ENCODE measurements at places on chromosomes 2 and 18.

DNA sequence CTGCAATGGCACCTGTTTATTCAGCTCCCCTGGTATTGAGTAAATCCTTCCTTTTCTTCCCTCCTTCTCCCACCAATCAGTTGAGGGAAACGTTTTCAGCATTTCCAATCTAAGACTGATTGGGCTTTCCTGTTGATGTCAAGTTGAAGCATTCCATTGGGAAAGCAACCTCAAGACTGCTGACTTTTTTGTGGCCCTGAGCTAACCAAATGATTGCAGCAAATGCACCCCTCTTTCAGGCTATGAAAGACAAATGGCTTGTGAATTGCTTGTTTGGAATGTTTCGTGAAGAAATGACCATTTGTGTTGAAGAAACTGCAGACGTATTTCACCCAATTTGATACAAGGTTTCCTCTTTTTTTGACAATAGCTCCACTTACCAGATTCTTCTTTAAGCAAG lies 303.5 kb downstream of the EPHA4 start:
- H3K36me3 ChIP-seq, result no peaks in the 10 kb centered on the region
- no peak for DNase-seq
- H3K27ac ChIP-seq, result no peak overlapping the region
- no peaks in the 10 kb centered on the region for H3K4me1 ChIP-seq

DNA sequence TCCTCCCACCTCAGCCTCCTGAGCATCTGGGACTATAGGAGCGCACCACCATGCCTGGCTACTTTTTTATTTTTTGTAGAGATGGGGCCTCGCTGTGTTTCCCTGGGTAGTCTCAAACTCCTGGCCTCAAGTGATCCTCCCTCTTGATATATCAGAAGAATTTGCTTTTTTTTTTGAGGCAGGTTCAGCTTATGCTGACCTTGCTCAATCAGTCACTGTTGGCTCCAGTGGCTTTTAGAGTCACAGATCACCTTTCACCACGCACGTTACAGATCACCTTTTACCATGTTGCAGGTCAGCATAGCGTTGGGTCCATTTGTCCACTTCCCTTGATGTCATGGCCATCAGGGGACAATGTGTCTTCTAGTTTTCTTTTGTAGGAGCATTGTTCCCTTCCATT lies 36.1 kb downstream of the DCAF17 start:
- H3K36me3 ChIP-seq, result peaks cover 45% of the 10 kb centered on the region
- no peak overlapping the region for H3K27ac ChIP-seq
- H3K4me1 ChIP-seq, result no peaks in the 10 kb centered on the region
- DNase-seq, result no peak
- no peak overlapping the region for H3K4me3 ChIP-seq

GRCh38 chr2:24813691-24814137 lies 20.5 kb downstream of the CENPO start:
- H3K27me3 ChIP-seq, result no peaks in the 10 kb centered on the region
- peaks cover 9% of the 10 kb centered on the region for H3K4me1 ChIP-seq
- H3K27ac ChIP-seq, result no peak overlapping the region
- H3K36me3 ChIP-seq, result peaks cover 74% of the 10 kb centered on the region
- H3K4me3 ChIP-seq, result no peak overlapping the region
- no peak for DNase-seq

DNA sequence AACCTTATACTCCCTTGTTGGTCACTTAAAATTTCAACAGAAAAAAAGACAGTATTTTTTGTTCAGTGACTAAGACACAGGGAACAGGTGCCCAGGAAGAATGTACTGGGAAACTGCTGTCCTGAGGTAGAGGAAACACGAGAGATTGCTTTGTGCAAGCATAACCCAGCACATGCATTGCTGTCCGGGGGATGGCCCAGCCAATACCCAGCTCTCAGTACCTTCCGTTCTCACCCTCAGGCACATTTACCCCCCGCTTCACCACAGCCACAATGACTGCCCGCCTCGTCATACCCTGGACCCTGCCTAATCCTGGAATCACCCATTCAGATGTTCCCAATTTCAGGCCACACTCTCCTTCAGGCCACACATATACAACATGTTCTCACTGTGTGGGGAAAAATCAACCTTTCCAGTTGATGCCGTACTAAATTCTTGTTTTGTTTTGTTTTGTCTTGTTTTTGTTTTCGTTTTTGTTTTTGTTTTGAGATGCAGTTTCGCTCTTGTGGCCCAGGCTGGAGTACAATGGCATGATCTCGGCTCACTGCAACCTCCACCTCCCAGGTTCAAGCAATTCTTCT lies 140.7 kb downstream of the ESCO1 start:
- DNase-seq, result no peak
- no peaks in the 10 kb centered on the region for H3K4me1 ChIP-seq
- no peaks in the 10 kb centered on the region for H3K36me3 ChIP-seq
- H3K27ac ChIP-seq, result no peak overlapping the region
- H3K27me3 ChIP-seq, result no peaks in the 10 kb centered on the region

DNA sequence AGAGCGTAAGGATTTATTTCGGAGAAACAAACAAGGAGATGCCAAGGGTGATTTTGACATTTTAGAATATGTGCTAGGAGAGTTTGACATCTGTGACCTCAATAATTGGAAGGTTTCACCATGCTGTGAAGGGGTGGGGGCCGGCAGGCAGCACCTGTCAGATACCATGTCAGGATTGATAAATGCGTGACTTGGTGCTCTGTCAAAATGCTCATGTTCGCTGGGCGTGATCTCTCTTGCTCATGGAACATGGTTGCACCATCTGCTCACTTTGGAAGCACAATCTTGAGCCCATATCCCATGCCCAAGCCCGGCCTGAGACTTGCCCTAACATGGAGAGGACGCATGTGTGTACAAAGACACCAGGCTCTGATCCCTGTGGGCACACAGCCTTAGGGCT lies 347.6 kb downstream of the RNF144A start:
- H3K4me3 ChIP-seq, result no peak overlapping the region
- H3K4me1 ChIP-seq, result peaks cover 5% of the 10 kb centered on the region
- no peak overlapping the region for H3K27ac ChIP-seq
- H3K27me3 ChIP-seq, result peaks cover 8% of the 10 kb centered on the region

- peaks cover 7% of the 10 kb centered on the region for H3K36me3 ChIP-seq
- H3K4me1 ChIP-seq, result peaks cover 11% of the 10 kb centered on the region
- no peak overlapping the region for H3K27ac ChIP-seq
- no peak overlapping the region for H3K4me3 ChIP-seq
- no peak for DNase-seq
- no peaks in the 10 kb centered on the region for H3K27me3 ChIP-seq
Observed at GRCh38 chr2:178473931-178474330, 4.5 kb downstream of the FKBP7 start.

- H3K27ac ChIP-seq, result no peak overlapping the region
- H3K4me1 ChIP-seq, result no peaks in the 10 kb centered on the region
- DNase-seq, result no peak
- H3K4me3 ChIP-seq, result no peak overlapping the region
Observed at GRCh38 chr2:72745679-72746368, 80.0 kb downstream of the EXOC6B start.

GRCh38 chr2:97792416-97792815 lies 79.0 kb downstream of the ZAP70 start:
- no peaks in the 10 kb centered on the region for H3K27me3 ChIP-seq
- H3K27ac ChIP-seq, result no peak overlapping the region
- peaks cover 30% of the 10 kb centered on the region for H3K36me3 ChIP-seq
- H3K4me3 ChIP-seq, result no peak overlapping the region

GRCh38 chr2:45812011-45812500 lies 160.6 kb downstream of the PRKCE start:
- H3K36me3 ChIP-seq, result no peaks in the 10 kb centered on the region
- DNase-seq, result no peak
- no peak overlapping the region for H3K27ac ChIP-seq

DNA sequence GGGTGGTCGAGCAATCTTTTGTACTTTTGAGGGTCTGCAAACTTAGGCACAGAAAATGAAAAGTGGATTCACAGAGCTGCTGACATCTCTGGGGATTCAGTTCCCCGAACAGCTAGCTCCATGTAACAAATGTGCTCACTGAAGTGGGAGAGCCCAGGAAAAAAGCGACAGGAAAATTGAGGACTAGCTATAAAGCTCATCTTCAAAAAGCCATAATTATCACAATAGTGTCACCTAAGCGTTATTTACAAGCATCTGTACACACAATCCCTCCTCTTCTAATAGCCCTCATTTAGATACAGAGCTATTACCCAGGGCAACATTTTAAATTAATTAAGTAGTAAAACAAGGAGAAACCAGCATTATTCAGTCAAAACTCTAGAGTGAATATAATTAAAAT lies 36.1 kb downstream of the RNF152 start:
- H3K4me1 ChIP-seq, result no peaks in the 10 kb centered on the region
- no peaks in the 10 kb centered on the region for H3K36me3 ChIP-seq
- H3K27ac ChIP-seq, result no peak overlapping the region

GRCh38 chr2:65377556-65378192 lies 54.7 kb downstream of the SPRED2 start:
- no peak overlapping the region for H3K4me3 ChIP-seq
- H3K27ac ChIP-seq, result no peak overlapping the region
- H3K36me3 ChIP-seq, result no peaks in the 10 kb centered on the region

DNA sequence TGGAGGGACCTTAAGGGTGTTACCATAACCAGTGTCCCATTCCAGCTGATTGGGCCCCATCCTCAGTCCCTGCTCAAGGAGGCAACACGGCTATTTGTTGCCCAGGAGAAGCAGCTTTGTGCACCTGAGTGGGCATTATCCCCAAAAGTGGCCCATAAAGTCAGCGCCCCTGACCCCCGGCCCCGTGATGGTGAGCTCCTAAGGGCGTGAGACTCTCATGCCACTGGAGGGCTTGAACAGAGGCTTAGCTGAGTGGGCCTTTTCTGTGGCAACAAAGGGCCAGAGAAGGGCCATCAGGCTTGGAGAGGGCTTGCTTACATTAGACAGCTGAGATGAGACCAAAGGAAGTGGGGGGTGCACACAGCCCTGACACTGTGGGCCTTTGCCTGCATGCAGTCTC lies 99.2 kb upstream of the RAB6C start:
- H3K27ac ChIP-seq, result no peak overlapping the region
- H3K27me3 ChIP-seq, result peaks cover 3% of the 10 kb centered on the region
- H3K4me1 ChIP-seq, result peaks cover 5% of the 10 kb centered on the region
- H3K36me3 ChIP-seq, result no peaks in the 10 kb centered on the region
